ENCODE measurements at places on chromosomes 1 and 21. TPM values are rescaled to one million over a fixed set of nuclear protein-coding genes. Genes with fewer than 3 reads are reported as not detected.

DNA sequence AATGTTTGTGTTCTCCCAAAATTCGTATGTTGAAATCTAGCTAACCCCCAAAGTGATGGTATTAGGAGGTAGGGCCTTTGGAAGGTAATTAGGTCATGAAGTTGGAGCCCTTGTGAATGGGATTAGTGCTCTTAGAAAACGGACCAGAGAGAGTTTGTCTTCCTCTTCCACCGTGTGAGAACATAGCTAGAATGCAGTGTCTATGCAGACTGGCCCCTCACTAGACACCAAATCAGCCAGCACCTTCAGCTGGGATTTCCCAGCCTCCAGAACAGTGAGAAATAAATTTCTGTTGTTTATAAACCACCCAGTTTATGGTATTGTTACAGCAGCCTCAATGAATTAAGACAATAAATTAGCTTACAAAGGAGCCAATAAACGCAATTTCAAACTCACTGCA lies 58.0 kb downstream of the KIAA0319L start:
- DNase-seq = no peak

DNA sequence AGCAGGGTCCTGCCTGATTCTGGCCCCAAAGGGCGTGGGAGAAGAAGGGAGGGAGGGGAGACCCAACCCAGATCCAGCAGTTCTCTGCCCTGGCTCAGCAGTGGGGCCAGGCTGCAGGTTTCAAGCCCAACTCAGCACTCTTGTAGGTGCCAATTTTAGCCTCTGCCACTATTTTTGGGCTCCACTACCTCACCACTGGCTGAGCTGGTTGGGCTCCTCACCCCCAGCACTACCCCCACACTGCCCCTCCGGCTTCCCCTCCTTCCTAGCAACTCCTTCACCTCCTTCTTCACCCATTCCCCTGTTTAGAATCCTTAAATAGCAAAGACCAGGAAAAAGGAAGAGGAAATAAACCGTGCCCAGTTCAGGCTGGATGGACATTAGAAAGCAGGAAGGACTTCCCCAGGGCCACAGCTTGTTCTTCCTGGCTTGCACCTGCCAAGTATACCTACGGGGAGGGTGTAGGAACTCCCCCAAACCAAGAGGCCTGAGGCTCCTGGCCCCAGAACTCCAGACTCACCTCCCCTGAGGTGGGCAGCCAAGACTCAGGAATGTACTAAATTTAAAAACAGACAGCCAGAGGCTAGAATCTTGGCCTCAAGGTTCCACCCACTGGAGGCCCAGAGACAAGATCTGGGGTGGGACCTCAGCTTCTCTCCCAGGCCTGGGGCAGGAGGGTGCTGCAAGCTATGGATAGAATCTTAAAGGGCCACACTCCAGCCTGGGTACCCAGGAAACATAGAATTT lies 1.4 kb upstream of the ARHGEF2 start:
- DNase-seq = no peak

GRCh38 chr1:221873673-221874072 lies 131.8 kb upstream of the DUSP10 start:
- no peak for DNase-seq

- no peak for DNase-seq
Observed at GRCh38 chr1:93500275-93500674, 52.4 kb downstream of the FNBP1L start.

DNA sequence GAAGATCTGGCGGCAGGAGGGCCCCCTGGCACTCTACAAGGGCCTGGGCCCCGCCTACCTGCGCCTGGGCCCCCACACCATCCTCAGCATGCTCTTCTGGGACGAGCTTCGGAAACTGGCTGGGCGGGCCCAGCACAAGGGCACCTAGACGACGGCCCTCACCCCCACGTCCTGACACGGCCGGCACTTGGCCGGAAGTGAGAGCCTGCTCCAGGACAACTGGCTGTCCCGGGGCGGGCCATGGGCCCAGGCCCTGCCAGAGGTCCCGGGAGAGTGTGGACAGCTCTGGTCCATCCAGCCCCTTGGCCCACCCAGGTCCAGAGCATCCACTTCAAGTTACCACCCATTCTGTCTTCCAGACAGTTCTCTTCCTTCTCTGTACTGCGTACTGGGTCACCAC lies 3.0 kb upstream of the TMEM82 start:
- no peak for DNase-seq

GRCh38 chr1:185701650-185702049 lies 32.5 kb upstream of the HMCN1 start:
- DNase-seq = no peak

- no peak for DNase-seq
Observed at GRCh38 chr1:191022856-191023255, 545.2 kb upstream of the BRINP3 start.

DNA sequence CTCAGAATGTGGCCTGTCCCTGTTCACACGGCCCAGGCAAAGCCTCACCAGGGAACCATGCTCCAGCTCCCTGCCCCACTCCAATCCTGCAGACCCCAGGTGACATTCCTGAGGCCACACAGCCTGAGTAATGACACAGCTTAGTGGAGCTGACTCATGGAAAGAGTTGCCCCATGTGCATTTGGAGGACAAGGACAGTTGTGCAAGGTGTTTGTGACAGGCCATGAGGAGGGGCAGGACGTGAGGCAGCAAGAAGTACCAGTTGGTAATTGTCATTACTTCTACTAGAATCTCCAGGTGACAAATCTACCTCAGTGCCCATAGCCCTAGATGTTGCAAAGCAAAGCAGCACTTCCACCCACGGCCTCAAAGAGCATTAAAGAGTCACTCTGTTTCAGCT lies 15.2 kb downstream of the PRR9 start:
- no peak for DNase-seq

DNA sequence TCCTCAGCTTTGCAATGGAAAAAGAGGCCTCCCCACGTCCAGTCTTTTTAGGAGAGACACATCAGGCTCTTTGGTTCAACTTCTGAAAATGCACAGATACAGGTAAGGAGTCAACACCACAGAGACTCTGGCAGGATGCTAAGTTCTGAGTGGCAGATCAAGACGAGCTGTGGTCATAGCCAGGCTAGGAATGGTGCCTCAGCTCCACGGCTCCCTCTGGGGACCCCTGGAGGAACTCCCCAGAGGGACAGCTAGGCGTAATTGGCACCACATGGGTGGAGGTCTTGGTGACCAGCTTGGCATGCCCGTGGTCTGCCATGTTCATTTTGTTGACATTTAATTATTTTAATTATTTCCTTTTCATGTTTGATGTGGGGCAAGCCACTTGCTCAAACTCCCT lies 206.1 kb downstream of the KAZN start:
- DNase-seq = no peak

DNA sequence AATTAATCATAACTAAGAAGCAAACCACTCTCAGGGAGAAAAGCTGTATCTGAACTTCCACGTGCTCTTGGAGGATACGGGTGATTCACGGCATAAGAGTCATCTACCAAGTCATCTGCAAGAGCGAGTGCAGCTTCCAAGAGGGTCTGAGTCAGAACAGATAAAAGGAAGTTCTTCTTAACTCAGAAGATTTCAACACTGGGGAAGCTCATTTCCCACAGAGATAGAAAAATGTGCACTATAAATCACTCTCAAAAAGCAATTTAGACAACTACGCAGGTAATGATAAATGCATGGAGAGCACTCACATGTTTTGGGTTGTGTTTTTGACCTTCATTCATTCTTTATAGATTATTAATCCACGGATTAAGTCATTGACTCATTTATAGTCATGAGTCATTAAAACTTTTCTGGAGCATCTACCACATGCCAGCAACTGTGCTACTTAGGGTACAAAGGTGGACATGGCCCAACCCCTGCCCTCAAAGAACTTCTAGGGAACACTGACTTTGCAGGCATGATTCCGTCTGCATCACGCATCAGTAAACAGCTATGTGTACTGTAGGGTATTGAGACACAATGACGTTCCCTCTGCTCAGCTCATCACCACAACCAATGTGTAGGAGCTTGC lies 20.8 kb downstream of the KCNJ15 start:
- no peak for DNase-seq

DNA sequence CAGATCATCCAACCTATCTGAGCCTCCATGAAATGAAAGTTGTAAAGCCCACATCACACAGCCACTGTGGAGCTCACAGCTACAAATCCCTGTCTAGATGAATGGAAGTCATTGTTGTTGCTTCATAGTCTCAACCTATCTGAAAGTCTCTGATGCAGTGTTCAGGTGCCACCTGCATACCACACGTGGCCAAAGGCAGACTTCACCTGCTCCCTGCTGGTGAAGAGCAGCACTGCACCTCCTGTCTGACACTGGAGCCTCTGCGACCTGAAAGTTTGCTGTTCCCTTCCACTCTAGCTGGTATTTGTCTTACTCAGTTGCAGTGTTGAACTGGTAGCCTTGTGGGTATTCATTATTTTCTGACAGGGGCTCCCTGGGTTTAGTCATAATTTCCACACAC lies 18.4 kb downstream of the LORICRIN start:
- no peak for DNase-seq

DNA sequence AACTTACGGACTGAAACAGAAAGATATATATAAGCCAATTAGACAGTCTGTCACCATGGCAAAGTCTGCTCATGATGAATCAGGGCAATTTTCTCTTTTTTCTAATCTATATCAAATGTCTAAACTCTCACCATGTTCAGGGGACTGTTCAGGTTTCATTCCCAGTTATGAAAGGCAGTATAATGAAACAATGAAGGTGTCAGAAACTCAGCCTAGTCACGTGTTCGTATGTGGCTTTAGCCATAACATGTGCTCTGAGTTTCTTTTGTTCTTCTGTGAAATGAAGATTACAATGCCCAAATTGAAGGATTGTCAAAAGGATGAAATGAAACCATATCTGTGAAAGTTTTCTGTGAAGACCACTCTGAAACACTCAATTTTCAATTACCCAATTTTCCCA lies 392.9 kb downstream of the DSCAM start:
- DNase-seq = no peak

GRCh38 chr1:206575894-206576737 lies 36.1 kb downstream of the EIF2D start:
- DNase-seq = no peak

GRCh38 chr1:82390627-82391026 lies 589.9 kb downstream of the ADGRL2 start:
- no peak for DNase-seq

- DNase-seq = no peak
Observed at GRCh38 chr1:118898712-118899111, 89.4 kb downstream of the TBX15 start.

GRCh38 chr1:207217778-207218511 lies 103.5 kb upstream of the CD55 start:
- DNase-seq = no peak

GRCh38 chr21:27771938-27772483 lies 805.1 kb upstream of the ADAMTS5 start:
- DNase-seq = no peak

GRCh38 chr1:86491171-86491950 lies 22.6 kb downstream of the CLCA1 start:
- no peak for DNase-seq

- DNase-seq = no peak
Observed at GRCh38 chr1:204782118-204782700, 88.5 kb upstream of the NFASC start.

DNA sequence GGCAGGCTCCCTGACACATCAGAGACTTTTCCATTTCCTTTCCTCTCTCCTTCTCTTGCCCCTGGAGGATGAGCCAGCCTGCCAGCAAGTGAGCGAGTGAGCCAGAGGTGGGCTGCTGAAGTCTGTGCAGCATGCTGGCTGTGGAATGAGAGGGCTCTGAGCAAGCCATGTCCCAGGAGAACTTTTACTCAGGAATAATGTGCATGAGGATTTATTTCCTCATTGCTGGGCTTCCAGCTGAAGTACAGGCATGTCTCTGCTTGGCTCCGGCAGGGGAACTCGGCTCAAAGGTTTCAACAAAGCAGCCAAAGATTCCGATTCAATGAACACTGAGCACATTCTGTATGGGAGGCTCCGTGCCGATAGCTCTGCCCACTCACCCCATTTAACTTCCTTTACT lies 43.7 kb downstream of the UBIAD1 start:
- peak; percentile 53 for DNase-seq

DNA sequence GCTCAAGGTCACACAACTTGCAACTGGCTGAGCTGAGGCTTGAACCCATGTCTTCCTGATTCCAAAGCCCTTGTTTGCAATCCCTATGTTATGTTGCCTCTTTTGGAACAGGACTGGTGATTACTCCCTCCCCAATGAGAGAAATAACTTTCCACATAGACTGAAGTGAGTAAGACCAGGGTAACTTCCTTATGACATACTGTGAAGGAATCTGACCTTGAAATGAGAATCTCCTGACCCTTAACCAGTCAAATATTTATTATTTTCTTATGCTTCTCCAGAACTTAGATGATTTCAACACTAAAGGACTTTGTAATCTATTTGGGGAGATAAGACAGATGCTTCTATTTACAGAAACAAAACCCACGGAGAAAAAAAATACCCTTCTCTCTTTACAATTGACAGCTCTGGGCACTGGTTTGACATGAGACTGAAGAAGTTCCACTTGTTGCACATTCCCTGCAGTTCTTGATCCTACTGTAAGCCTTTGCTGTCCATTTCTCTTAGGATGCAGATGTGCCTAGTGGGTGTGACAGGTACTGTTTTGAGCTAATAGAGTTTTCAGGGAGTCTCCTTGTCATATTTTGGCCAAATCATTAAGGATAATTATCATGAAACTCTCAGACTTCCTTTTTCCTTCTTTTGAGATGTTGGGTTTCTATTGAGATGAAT lies 3.9 kb upstream of the RPTN start:
- no peak for DNase-seq

GRCh38 chr21:32114419-32115035 lies 164.3 kb downstream of the MIS18A start:
- no peak for DNase-seq

DNA sequence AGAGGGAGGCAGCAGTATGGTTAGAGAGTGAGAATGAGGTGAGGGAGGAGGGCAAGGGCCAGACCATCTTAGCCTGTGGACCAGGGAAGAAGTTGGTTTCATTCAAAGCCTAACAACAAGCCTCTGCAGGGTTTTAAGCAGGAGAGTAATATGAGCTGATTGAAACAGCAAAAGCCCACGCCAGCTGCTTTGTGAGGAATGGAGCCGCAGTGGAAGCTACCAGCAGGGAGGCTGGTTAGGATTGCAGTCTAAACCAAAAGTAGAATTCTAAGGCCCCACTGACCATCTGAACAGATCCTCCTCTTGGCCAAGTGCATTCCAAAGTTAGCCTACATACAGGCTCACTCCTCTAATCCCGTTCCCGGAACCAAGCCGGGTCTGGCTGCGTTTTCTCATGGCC lies 44.8 kb downstream of the OLFML3 start:
- no peak for DNase-seq

The MR1 gene
- total RNA-seq = 12.8 TPM

The KIF26B gene
- total RNA-seq = 1.0 TPM

The C1orf87 gene
- not detected for total RNA-seq

The SLC45A1 gene
- total RNA-seq = 1.9 TPM

The CELA2B gene
- total RNA-seq = not detected

The RGSL1 gene
- not detected for total RNA-seq

The OR10J1 gene
- total RNA-seq = not detected

All from breast epithelium (tissue), 4 donors.